ENCODE measurements at places on chromosomes 1 and 21.

DNA sequence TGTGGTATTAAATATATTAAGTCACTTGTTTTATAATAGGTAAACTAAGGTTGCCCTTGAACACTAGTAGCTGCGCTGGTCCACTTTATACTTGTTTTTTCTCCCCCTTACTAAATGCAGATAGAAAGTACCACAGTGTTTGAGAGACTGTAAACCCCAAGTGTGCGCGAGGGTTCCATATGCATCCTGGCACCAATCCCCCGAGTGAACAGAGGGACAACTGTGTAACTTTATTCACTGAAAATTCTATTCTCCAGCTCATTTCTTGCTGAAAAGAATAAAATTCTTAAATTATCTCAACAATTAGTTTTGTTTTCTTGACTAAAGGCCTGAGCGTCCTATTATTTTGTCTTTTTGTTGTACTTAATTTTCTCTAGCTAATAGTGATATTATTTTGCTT is 1.9 kb downstream of the RSRP1 start:
- no peak for DNase-seq

GRCh38 chr1:3460672-3461131 is 6.2 kb downstream of the ARHGEF16 start:
- no peak for DNase-seq

DNA sequence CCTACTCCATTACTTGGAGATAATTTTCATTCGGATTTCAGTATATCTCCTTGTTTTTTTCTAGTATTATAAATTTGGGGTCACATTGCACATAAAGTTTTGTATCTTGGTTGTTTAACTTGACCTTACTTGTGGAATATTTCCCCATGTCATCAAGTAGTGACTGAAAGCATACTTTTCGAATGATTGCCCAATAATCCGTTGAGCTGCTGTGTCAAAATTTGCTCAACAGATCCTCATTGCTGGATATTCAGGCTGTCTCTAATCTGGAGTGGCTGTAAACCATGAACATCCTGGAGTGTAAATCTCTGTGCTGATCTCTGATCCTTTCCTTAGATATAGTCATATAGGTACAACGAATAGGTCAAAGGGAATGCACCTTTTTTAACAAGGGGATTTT is 4.9 kb downstream of the NIPAL3 start:
- no peak for DNase-seq

- DNase-seq, result peak; percentile 67
These were observed 409.5 kb upstream of the ADGRL2 start for GRCh38 chr1:81391125-81391828.

DNA sequence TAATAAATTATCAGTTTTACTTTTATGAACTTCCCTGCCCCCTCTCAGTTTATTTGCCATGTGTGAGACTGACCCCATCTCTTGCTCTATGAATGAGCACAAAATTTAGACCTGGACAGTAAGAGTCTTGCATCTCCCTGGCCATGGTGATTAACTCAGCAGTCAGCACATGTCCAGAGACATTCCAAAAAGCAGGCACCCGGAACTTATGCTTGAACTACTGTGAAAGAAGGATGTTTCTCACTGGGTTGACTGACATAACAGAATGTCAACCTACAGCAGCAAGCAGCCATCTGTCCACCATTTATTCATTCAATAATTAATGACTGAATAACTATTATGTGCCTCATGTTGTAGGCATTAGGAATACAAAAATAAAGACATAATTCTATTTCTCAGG is 11.3 kb upstream of the SEC16B start:
- no peak for DNase-seq

- DNase-seq, result no peak
These were observed 1.2 kb downstream of the CCNL2 start for GRCh38 chr1:1397839-1398523.

GRCh38 chr1:109927911-109928321 is 17.3 kb downstream of the CSF1 start:
- DNase-seq, result no peak
